ENCODE measurements at places on chromosomes 2 and 18. TPM values are rescaled to one million over a fixed set of nuclear protein-coding genes. Genes with fewer than 3 reads are reported as not detected.

The ARHGEF33 gene
- 0.41 TPM for polyA plus RNA-seq

The SERPINB12 gene
- not detected for polyA plus RNA-seq

The CCDC150 gene
- not detected for polyA plus RNA-seq

The DBI gene
- polyA plus RNA-seq = 1,261 TPM

The MAPK4 gene
- 0.96 TPM for polyA plus RNA-seq

The C2orf78 gene
- not detected for polyA plus RNA-seq

The MBP gene
- 18.3 TPM for polyA plus RNA-seq

The TLX2 gene
- polyA plus RNA-seq = not detected
